T1000 (cell line): ENCODE measurements at places on chromosomes 7 and 10.

DNA sequence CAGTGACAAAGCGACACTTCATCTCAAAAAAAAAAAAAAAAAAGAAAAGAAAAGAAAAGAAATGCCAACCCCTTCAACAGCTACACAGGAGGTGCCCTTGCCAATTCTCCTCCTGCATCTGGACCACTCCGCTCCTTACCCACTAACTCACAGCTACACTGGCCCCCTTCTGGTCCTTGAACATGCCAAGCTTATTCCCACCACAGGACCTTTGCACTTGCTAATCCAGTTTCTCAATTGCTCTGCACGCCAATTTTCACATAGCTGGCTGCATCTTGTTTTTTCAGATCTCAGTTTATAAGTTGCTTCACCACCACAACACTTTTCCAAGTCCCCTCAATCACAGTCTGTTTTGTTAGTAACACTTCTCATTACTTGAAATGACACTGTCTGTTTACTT lies 5.5 kb downstream of the PDAP1 start:
- no peak for DNase-seq

GRCh38 chr7:105800442-105800841 lies 76.0 kb downstream of the ATXN7L1 start:
- DNase-seq = no peak

DNA sequence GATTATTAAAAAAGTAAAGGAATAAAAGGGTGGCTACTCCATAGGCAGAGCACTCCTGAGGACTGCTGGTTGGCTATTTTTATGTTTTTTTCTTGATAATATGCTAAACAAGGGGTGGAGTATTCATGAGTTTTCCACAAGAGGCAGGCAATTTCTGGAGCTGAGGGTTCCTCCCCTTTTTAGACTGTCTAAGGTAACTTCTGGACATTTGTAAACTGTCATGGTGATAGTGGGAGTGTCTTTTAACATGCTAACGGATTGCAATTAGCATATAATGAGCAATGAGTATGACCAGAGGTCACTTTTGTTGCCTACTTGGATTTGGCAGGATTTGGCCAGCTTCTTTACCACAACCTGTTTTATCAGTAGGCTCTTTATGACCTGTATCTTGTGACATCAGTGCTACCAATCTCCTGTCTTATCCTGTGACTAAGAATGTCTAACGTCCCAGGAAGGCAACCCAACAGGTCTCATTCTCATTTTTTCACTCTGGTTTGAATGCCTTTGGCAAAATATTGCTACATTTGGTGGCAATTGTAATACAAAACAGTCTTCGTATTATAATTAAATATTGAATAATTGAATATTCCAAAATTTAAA lies 587.8 kb upstream of the POM121L12 start:
- no peak for DNase-seq

- DNase-seq = no peak
Observed at GRCh38 chr7:116164552-116165306, 45.6 kb upstream of the TES start.

- DNase-seq = no peak
Observed at GRCh38 chr7:91541641-91542040, 277.4 kb downstream of the FZD1 start.
